ENCODE measurements at places on chromosomes 13 and 19. TPM values are rescaled to one million over a fixed set of nuclear protein-coding genes. Genes with fewer than 3 reads are reported as not detected.
A peak's percentile ranks its signal among the peaks of the same experiment; 100 is the strongest.

- H3K36me3 ChIP-seq = no peaks in the 10 kb centered on the region
- no peak overlapping the region for H3K4me3 ChIP-seq
- no peaks in the 10 kb centered on the region for H3K27me3 ChIP-seq
- H3K4me1 ChIP-seq = no peaks in the 10 kb centered on the region
- peak overlapping the region; percentile 31 for H3K27ac ChIP-seq
Observed at GRCh38 chr13:51541809-51542258, 42.4 kb upstream of the WDFY2 start.

- no peaks in the 10 kb centered on the region for H3K4me1 ChIP-seq
- H3K27ac ChIP-seq = no peak overlapping the region
- no peaks in the 10 kb centered on the region for H3K27me3 ChIP-seq
- peak overlapping the region; percentile 2 for H3K4me3 ChIP-seq
- peak; percentile 80 for ATAC-seq
Observed at GRCh38 chr13:113448885-113449692, 4.2 kb downstream of the ADPRHL1 start.

- no peaks in the 10 kb centered on the region for H3K27me3 ChIP-seq
- no peak overlapping the region for H3K4me3 ChIP-seq
- no peak overlapping the region for H3K27ac ChIP-seq
Observed at GRCh38 chr13:51849145-51850101, 4.4 kb upstream of the TMEM272 start.

DNA sequence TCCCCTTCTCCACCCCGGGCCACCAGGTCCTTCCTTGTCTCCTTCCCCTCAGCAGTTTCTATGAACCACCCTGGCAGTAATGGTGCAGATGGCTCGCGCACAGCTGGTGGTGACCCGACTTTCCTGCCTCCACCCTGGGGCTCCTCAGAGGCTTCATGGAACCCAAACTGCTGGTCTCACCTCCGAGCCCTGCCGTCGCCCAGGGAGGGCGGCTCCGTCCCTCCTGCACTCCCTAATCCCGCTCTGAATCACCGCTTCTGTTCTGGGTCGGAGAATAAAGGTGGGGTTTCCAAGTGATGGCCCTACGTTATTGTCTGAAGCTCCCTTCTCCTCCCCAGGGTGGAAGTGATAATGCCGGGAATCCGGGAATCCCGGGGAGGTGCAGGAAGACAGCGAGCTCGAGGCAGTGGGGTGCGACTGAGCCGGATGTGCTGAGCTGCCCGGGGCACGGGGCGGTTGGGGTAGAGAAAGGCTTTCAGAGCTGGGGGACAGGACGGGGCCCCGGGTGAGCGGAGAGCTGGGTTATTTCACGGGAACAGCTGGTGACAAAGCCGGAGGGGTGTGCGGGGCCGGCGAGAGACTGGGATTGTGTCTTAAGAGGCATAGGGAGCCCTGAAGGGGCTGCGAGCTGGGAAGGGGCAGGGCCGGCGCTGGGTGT, 711 bp downstream of the FUT2 start:
- peaks cover 27% of the 10 kb centered on the region for H3K27me3 ChIP-seq
- peaks cover 9% of the 10 kb centered on the region for H3K36me3 ChIP-seq
- ATAC-seq = no peak
- H3K4me1 ChIP-seq = no peaks in the 10 kb centered on the region

DNA sequence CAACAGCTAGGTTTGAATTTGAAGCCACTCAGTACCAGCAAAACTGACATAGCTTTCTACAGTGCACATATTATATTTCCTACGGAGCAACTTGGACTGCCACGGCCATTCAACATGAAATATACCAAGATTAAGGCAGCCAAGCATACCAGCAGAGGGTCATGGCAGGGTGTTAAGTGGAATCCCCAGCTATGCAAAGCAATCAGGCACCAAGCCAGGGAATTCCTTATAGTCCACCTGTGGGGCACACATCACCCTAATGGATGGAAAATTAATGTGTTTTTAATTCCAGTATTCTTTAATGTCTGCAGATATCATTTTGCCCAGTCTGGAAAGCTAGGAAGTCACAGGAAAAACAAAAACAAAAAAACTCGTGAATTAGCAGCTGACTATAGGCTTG, 1190.3 kb downstream of the EFNB2 start:
- no peaks in the 10 kb centered on the region for H3K27me3 ChIP-seq
- no peaks in the 10 kb centered on the region for H3K4me1 ChIP-seq
- no peak overlapping the region for H3K27ac ChIP-seq

- no peak for ATAC-seq
- no peaks in the 10 kb centered on the region for H3K27me3 ChIP-seq
- no peak overlapping the region for H3K4me3 ChIP-seq
- H3K36me3 ChIP-seq = peaks cover 63% of the 10 kb centered on the region
- no peaks in the 10 kb centered on the region for H3K4me1 ChIP-seq
Observed at GRCh38 chr19:21047716-21048115, 27.3 kb downstream of the ZNF430 start.

- no peaks in the 10 kb centered on the region for H3K4me1 ChIP-seq
- no peaks in the 10 kb centered on the region for H3K27me3 ChIP-seq
- no peaks in the 10 kb centered on the region for H3K36me3 ChIP-seq
- H3K4me3 ChIP-seq = no peak overlapping the region
- no peak for ATAC-seq
Observed at GRCh38 chr19:5191091-5191490, 149.5 kb downstream of the PTPRS start.

- no peaks in the 10 kb centered on the region for H3K36me3 ChIP-seq
- H3K27me3 ChIP-seq = peaks cover 7% of the 10 kb centered on the region
- H3K27ac ChIP-seq = no peak overlapping the region
- no peak overlapping the region for H3K4me3 ChIP-seq
Observed at GRCh38 chr13:101289764-101290163, 126.5 kb downstream of the NALCN start.

DNA sequence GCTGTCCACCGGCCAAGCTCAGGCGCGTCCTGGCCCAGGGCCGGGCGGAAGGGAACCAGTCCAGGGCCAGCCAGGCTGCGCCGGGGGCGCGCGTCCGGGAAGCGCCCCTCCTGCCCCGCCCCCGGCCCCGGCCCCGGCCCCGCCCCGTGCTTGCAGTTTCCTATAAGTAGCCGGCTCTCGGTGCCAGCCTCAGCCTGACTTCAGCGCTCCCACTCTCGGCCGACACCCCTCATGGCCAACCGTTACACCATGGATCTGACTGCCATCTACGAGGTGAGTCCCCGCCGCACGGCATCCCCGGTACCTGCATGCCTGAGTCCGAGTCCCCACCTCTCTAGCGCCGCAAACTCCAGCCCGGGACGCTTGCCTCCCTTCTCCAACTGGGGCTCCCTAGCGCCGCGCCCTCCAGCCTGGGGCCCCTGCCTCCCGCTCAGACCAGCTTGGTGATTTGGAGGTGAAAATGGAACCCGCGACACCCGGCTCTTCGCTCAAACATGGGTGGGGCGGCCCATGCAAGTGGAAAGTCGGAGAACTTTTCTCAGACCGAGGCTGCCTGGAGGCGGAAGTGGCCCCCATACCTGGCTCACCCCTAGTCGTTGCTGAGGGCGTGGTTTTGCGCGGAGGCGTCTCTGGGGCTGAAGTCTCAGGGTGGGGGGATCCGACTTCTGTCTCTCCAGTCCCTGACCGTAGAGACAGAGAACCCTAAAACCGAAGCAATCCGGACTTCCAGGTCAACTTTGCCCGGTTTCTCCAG, at the start of gene ZFP36:
TSS of gene ZFP36 (plus strand) at position 192 of the 754 bp plus-strand sequence. CDS start at position 250, 58 bp downstream.
- peak within 1 kb of the TSS; percentile 100 for H3K27ac ChIP-seq
- ATAC-seq = peak; percentile 28
- no peaks in the 10 kb centered on the region for H3K27me3 ChIP-seq
- H3K4me1 ChIP-seq = peaks cover 58% of the 10 kb centered on the region

Gene MYBPC2
- not detected for total RNA-seq

- H3K4me3 ChIP-seq = no peak overlapping the region
- peaks cover 17% of the 10 kb centered on the region for H3K4me1 ChIP-seq
- ATAC-seq = no peak
- H3K36me3 ChIP-seq = no peaks in the 10 kb centered on the region
- H3K27me3 ChIP-seq = no peaks in the 10 kb centered on the region
Observed at GRCh38 chr19:18149596-18149975, 3.4 kb upstream of the PIK3R2 start.

Gene F7
- total RNA-seq = 0.12 TPM

DNA sequence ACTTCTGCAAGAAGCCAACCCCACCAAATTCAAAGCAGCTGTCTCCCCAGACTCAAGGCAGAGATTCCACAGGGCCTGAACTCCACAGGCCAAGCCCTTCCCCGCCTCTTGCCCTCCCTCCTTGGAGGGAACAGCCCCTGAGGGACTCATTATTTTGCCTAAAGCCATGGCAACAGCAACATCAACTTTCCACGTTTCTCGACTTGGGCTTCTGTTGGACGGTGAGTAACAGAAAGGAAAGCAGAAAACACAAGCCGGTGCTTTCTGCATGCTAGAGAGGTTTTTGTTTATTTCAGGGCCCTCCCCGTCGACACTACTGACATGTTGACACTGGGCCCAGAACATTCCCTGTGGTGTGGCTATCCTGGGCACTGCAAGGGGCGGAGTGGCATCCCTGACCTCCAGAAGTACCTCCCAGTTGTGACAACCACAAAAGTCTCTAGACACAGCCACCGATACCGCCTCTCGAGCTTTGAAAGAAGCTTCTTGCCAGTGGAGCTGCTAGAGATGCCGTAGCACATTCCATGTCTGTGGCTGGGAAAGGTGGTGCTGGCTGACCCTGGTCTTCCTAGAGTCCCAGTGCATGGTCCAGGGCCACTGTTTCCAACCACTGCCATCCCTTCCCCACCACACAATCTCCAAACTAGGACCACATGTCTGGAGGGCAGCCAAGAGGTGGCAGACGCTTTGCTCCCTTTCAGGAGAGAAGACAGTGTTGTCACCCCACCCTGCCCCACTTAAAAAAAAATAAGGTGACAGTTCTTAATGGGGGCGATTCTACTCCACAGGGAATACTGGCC, 12.8 kb downstream of the CAPS start:
- ATAC-seq = peak; percentile 91
- H3K27ac ChIP-seq = peak overlapping the region; percentile 81
- H3K36me3 ChIP-seq = no peaks in the 10 kb centered on the region
- H3K27me3 ChIP-seq = no peaks in the 10 kb centered on the region

- no peaks in the 10 kb centered on the region for H3K4me1 ChIP-seq
- no peaks in the 10 kb centered on the region for H3K27me3 ChIP-seq
- H3K4me3 ChIP-seq = no peak overlapping the region
- H3K36me3 ChIP-seq = no peaks in the 10 kb centered on the region
- no peak overlapping the region for H3K27ac ChIP-seq
- no peak for ATAC-seq
Observed at GRCh38 chr13:32443111-32443510, 15.2 kb upstream of the N4BP2L1 start.

Gene SYNGR4
- total RNA-seq = not detected

DNA sequence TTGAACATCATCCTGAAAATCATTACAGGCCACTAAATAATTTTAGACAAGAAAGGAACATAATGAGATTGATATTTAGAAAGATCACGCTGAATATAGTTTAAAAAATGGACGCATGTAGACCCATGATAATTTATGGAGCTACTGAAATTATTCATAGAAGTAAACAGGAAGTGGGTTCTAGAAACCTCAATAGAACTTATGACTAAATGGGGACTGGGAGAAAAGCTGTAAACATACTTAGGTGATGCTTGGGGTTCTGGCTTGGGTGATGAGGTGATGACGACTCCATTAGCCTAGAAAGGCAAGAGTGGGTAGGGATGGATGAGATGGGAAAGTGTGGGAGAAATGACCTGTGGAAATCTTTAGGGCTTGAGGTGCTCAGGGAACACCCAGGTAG, 484.0 kb downstream of the MYO16 start:
- H3K36me3 ChIP-seq = no peaks in the 10 kb centered on the region
- H3K4me3 ChIP-seq = no peak overlapping the region
- H3K27ac ChIP-seq = no peak overlapping the region

DNA sequence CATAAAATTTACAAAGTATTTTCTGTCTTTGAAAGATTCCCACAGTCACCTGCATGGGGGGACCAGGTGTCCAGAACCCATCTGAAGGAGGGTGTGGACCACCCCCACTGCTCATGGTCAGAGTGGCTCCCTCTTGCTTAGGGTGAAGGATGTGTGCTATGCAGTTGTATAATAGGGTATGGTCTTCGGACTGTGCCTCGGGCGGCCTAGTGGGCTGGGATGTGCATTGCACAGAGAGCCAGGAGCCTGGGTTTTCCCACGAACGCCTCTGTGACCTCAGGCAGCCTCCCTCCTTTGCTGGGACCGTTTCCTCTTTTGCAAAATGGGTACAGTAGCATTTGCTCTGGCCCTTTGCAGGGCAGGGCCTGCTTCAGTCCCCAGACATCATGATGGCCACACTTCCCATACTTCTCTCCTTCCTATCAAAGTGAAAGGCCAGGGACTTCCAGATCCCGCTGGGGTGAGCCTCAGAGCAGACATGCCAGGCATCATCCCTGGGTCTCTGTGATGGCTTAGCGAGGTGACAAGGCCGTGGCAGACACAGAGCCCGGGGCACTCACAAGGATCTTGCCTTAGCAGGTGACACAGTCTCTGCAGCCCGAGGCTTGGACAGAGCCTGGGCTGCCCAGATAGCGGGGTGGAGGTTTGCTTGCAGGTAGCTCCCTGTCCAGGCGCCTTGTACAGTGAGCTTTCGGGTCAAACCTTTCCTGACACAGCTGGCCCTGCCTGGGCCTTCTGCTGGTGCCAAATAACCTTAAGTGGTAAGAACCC, 59.4 kb upstream of the ZNF536 start:
- H3K27me3 ChIP-seq = peaks cover 17% of the 10 kb centered on the region
- no peaks in the 10 kb centered on the region for H3K4me1 ChIP-seq
- no peak for ATAC-seq
- H3K27ac ChIP-seq = no peak overlapping the region
- H3K36me3 ChIP-seq = no peaks in the 10 kb centered on the region
